ENCODE measurements at places on chromosomes 2 and 18.

GRCh38 chr2:810397-810796 is 133.2 kb upstream of the TMEM18 start:
- DNase-seq, result no peak

DNA sequence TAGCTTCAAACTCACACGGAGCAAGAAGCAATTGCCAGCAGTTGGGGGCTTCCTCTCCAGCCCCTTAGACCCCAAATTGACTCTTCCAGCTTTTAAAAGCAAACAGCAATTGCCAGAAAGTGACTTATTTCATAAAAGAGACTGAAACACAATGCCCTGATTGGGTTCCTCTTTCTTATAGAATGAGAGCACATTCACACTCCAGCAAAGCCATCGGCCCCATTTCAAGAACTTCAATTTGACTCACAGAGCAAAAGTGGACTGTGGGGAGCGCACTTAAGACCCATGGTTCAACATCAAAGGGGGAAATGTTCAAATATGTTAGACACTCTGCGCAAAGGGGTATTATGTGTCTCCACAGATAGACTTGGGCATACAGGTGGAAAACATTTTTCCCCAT is 484.7 kb downstream of the BCL11A start:
- no peak for DNase-seq

DNA sequence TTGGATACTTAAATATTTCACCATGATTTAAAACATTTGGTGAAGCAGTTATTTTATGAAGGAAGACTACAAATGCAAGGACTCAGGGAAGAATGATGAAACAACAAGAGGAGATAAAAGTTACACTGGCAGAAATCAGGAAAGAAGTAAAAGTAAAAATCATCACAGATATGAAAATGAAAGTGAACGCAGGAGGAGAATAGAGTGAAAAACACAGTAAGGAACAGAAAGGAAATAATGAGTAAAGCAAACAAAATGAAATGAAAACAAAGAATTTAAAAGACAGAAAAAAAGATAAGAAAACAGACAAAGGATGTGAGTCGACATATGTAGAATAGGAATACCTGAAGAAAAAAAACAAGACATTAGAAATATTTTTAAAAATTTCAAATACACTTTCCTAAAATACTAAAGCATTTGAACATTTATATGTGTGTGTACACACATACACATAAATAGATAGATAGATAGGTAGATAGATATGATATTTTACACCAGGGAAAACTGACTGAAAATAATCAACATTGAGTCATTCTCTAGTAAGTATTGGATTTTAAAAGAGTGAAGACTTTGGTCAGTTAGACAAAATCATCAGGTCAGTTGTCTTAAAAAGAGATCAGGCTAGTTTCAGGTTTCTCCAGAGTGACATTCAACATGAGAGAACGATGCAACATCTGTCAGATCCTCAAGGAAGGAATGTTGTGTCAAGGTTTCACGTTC is 12.1 kb upstream of the KDSR start:
- DNase-seq, result no peak

- DNase-seq, result no peak
These were observed 23.7 kb upstream of the SCYGR1 start for GRCh38 chr2:227411320-227411989.

GRCh38 chr2:145680276-145680675 is 1160.4 kb upstream of the ZEB2 start:
- DNase-seq, result no peak

GRCh38 chr2:126852361-126852760 is 46.3 kb upstream of the TEX51 start:
- no peak for DNase-seq

- no peak for DNase-seq
These were observed 91.1 kb downstream of the EML6 start for GRCh38 chr2:54814389-54815147.

- no peak for DNase-seq
These were observed 101.2 kb downstream of the PTPN4 start for GRCh38 chr2:119860924-119861323.

- no peak for DNase-seq
These were observed 160.0 kb downstream of the UBE2E3 start for GRCh38 chr2:181140414-181140813.

- DNase-seq, result no peak
These were observed 11.4 kb downstream of the UBE2E3 start for GRCh38 chr2:180991820-180992219.

DNA sequence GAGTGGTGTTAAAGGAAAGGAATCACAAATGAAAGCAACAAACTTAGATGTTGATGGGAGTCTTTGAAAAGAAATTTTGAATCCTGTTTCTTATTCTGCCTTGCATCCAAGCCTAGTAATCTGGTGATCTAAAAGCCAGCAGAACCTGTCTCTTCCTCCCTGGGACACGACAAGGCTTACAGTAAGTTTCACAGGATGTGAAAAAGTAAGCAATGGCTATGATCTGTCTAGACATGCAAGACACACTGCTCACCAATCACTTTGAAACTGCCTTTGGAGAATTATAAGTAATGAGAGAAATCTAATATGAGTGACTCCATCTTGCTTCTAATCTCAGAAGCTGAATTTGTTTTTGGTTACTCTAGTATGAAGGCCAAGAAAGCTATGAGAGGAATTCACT is 103.7 kb downstream of the KCNH7 start:
- no peak for DNase-seq

GRCh38 chr2:100761365-100761764 is 58.6 kb upstream of the NPAS2 start:
- DNase-seq, result no peak

- DNase-seq, result no peak
These were observed 77.5 kb downstream of the GFPT1 start for GRCh38 chr2:69309351-69310110.

GRCh38 chr2:231336700-231337099 is 58.8 kb upstream of the B3GNT7 start:
- no peak for DNase-seq

DNA sequence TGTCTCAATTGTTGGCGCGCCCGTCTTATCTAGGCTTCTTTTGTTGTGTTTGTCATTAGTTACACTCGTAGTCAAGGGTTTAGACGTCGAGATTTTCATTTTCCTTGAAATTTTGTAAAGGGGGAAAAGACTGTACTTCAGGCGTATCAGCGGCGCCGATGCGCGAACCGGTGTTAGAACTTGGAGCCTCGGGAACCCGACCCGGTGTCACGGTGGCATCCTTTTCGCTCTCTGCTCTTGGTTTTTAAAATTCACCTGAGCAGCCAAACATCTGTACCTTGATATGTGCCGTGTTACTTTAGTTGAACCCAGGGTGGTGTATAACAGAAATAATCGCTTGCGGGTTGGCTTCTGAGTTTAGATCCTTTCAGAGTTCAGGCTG is 643 bp downstream of the RMC1 start:
- DNase-seq, result peak; percentile 22

GRCh38 chr18:72235422-72235821 is 308.7 kb downstream of the CBLN2 start:
- DNase-seq, result no peak

DNA sequence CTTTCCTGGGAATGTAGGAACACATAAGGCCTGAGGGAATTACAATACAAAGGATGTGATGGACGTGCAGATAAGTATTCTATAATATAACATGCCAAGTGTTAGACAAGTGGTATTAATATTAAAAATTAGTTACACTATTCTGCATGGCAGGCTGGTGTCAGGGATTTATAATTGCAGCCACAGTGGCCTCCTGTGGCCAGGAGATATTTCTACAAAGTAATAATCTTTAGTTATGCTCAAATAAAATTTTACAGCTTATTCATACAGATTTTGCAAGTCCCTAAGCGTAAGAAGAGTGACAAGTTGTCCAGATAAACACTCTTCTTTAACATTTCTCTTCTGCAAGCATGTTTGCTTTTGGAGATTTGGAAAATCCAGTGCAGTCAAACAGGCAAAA is 90.4 kb upstream of the CBLN2 start:
- DNase-seq, result no peak

DNA sequence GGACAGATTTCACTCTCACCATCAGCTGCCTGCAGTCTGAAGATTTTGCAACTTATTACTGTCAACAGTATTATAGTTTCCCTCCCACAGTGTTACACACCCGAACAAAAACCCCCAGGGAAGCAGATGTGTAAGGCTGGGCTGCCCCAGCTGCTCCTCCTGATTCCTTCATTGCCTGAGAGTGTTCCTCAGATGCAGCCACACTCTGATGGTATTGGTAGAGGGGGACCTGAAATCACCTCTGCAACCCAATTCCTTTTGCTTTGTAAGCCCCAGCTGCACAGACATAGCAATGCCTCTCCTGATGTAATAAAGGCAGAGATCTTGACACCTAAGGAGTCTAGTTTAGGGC is 1529.8 kb downstream of the RPIA start:
- DNase-seq, result no peak

DNA sequence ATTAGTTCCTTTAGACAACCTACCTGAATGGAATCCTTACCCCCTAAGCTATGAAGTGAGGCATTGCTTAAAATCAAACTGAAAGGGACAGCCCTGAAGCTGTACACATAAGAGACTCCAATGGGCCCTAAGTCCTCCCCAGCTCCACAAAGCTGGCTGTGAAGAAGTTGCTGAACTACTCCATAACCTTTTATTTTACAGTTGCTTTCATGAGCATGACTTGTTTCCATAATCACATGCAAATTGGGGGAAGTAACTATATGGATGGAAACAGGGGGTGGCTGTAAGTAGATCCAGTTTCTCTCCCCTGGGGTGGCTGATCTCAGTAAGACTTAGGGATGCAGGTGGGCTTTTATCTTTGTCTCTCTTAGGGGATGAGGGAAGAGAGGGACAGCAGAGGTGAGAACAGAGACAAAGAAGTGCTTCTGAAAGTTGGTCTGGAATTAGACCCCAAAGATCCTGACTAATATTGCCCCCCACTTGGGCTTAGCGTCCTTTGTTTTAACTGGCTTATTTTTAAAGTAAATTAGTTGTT is 5.5 kb downstream of the FZD5 start:
- no peak for DNase-seq

- no peak for DNase-seq
These were observed 220.2 kb upstream of the PIEZO2 start for GRCh38 chr18:11369556-11369955.

- no peak for DNase-seq
These were observed 406.0 kb downstream of the CCDC85A start for GRCh38 chr2:56589835-56590234.

DNA sequence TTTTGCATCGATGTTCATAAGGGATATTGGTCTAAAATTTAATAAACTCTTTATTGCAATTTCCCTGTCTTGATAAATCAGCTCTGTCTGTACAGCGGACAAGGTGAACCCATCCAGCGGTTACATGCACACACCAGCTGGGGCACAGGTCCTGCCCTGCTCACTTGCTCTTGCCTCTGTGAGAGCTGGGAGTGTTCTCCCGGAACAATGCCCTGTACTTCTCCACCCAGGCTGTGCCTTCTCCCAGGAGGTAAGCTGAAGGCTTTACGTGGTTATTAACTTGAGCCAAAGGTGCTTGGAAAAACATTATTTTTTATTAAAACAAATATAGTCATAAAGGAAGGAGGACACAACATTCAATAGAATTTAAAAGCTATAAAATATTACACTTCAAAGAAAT is 117.6 kb downstream of the ALPK2 start:
- no peak for DNase-seq

DNA sequence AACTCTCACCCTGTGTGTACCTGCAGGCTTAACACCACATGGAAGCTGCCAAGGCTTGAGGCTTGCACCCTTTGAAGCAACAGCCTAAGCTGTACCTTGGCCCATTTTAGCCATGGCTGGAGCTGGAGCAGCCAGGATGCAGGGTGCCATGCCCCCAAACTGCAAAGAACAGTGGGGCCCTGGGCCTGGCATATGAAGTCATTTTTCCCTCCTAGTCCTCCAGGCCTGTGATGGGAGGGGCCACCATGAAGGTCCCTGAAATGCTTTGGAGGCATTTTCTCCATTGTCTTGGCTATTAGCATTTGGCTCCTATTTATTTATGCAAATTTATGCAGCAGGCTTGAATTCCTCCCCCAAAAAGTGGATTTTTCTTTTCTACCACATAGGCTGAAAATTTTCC is 238.4 kb downstream of the CDCA7 start:
- no peak for DNase-seq

GRCh38 chr2:106299696-106300095 is 105.6 kb upstream of the UXS1 start:
- DNase-seq, result no peak

DNA sequence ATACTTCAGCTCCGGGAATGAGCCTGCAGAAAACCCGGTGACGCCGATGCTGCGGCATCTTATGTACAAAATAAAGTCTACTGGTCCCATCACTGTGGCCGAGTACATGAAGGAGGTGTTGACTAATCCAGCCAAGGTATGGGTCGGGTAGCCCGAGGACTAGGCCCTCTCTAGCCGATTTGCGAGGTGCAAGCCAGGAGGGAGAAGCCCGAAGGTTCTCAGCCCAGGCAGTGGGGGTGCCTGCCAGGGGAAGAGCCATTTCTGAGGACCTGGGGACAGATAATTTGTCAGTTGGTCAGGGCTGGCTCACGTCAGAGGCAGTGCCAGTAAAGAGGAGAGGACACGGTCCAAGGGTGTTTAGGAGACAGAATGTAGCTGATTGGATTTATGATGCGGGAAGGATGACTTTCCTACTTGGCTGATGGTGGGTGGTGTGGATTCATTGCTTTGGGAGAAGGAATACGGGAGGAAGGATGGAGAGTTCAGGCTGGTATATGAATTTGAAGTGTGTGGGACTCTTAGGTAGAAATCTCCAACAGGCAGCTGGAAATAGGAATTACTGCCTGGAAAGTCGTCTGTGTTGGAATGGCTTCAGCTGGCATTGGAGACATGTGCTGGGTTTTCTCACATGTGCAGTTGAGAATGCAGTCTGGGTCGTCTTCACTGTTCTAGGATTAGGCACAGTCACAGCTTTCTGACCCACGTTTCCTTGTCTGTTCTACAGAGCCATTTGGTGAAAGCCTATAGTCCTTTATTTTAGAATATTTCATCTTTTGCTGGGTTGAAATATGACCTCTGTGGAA is 874 bp downstream of the NDUFAF7 start:
- no peak for DNase-seq

DNA sequence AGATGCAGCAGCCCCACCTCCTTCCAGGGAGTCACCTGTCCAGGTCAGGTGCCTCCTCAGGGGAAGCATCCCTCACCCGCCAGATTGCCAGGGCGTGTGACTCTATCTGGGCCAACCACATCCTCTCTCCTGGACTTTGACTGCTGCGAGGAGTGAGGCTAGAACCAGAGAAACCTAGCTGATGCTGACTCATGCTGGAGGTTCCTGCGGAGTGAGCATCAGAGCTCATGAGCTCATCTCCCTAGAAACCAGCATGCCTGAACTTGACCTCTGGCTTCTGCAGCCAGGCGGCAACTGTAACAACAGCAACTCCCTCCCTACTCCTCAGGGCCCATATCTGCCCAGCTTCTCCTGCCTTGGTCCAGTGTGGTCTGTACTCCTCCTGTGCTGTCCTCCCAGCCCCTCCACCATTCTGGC is 28.3 kb upstream of the NT5DC4 start:
- DNase-seq, result peak; percentile 60

- DNase-seq, result no peak
These were observed 1167.5 kb downstream of the DPP10 start for GRCh38 chr2:115609978-115610377.
